Effector CD8-positive, alpha-beta T cell (primary cell): ENCODE measurements at places on chromosomes 11 and 22.

- no peak for DNase-seq
Measured at GRCh38 chr11:67273260-67273990, 7.2 kb downstream of the GRK2 start.

DNA sequence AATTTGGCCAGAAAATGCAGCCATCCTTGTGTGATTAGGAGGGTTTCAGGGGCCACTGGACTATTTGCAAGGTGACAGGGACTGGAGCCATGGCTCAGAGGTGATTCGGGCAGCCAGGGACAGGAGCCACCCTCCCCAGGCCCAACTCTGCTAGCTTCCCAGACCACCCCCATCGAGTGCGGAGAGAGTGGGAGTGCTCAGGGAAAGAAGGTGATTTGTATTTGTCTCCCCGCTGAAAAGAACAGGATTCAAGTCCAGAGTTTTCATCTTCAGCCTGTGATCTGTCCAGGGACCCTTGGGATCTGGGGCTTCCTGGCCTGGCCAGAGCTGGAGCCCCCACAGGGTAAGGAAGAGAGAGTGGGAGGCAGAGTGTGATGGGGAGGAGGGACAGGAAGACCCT is 22.4 kb upstream of the TEF start:
- no peak for DNase-seq

DNA sequence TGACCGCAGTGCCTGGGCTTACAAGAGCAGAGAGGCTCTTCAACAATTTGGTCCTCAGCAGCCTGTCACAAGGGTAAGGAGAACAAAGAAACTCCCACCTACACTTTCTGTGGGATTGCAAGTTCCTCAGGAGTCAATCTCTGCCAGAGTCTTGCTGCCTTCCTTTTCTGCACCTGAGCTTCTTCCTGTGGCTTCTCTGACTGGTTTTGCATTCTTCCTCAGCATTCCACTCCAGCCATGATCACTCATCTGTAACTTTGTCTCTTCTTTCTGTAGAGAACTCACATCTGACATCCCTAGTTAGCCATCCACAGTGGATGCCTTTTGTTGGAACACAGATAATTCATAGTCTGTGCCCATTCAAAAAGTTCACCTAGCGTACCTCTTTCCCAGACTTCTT is 14.2 kb upstream of the OR6A2 start:
- DNase-seq = no peak

GRCh38 chr11:116579031-116579653 is 193.6 kb downstream of the BUD13 start:
- no peak for DNase-seq

DNA sequence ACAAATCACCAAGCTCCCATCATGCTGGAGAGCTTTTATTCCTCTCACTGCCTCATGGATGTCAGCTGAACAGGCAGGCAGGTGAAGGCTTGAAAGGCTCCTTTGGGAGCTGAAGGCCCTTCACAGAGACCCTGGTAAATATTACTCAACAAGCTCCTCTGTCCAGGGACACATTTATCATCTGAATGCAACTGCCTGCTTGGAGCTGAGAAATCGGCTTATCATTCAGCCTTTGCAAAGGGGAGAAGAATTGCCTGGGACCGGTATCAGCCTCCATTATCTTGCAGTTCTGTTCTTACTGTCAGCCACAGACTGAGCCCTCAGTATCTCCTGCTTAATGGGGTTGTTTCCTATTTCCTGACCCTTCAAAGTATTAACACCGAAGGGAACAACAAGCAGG is 113.8 kb upstream of the PITPNB start:
- DNase-seq = no peak

DNA sequence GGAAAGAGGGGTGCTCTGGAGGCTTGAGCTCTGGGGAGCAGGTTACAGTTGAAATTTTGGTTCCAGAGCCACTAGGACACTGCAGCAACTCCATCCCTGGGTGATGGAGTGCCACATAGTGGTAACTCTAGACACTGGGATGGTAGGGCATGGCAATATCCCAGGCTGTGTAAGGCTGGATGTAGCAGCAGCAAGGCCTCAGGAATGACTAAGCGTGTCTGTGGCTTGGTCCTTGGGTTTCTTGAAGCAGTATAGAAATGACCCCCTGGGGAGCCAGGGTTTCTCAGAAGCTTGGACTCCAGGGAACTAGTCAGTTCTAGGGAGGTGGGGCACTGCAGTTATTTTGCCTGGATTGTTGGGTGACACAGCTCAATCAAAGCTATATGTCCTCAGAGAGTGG is 8.1 kb downstream of the MS4A4A start:
- DNase-seq = no peak

- no peak for DNase-seq
Measured at GRCh38 chr11:71244116-71244810, 8.1 kb downstream of the SHANK2 start.

DNA sequence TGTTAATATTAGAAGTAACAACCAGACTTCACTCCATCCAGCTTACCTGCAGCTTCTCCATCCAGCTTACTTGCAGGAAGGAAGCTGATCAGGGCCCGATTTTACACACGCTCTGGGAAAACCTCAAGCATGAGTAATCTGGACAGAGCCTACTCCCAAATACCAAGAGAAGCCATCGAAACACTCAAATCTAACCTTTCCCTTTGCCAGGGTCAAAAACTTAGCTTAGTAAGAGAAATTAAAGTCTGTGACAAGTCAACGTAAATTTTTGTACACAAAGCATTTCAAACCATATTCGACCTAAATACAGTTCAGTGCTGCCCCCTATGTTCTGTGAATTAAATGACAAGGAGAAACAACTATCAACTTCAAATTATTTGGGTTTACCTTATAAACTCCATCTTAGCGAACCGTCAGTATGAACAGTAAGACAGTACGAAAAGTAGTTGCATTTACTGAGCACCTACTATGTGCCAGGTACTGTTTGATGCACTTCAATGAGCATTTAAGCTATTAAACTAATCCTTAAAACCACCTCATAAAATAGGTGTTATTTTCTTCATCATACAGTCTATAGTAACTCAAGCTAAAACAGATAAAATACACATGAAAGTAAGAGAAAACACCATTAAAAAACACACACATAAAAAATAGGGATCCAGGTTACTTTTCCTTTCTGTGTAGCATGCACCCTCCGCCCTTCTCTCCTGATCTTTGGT is 36.9 kb downstream of the ARFGAP3 start:
- DNase-seq = no peak

DNA sequence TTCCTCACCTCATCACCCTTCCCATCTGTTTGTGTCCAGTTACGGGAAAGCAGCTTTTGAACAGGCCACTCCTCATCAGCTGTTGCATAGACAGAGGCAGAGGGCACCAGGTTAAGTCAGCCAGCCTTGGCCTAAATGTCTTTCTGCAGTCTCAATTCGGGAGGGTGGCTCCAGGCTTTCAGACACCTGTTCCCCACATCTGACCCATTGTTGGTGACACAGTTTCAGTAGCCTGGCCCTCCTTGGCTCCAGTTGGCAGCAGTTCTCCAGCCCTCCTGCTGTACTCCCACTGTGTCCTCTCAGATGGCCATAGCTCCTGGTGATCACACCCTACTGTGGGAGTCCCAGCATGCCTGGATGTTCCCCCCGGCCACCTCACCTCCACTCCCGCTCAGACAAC is 70.8 kb upstream of the MYOD1 start:
- no peak for DNase-seq

DNA sequence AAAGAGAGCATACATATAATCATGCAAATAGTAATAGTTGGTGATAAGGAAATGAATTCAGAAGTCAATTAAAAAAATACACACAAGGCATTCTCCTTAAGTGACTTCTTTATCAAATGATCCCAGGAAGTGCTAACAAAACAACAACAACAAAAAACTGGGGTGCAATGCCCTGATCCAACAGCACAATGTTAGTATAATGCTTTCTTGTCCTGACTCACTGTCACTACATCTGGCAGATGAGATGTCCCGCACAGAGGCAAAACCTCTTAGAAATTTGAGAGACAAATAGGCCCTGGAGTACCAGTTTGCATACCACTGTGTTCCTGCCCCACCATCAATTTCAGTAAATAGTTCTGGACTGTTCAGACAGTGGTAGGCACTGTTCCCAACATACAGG is 11.0 kb upstream of the AMBRA1 start:
- no peak for DNase-seq

- no peak for DNase-seq
Measured at GRCh38 chr11:1543606-1544263, 28.3 kb downstream of the DUSP8 start.

DNA sequence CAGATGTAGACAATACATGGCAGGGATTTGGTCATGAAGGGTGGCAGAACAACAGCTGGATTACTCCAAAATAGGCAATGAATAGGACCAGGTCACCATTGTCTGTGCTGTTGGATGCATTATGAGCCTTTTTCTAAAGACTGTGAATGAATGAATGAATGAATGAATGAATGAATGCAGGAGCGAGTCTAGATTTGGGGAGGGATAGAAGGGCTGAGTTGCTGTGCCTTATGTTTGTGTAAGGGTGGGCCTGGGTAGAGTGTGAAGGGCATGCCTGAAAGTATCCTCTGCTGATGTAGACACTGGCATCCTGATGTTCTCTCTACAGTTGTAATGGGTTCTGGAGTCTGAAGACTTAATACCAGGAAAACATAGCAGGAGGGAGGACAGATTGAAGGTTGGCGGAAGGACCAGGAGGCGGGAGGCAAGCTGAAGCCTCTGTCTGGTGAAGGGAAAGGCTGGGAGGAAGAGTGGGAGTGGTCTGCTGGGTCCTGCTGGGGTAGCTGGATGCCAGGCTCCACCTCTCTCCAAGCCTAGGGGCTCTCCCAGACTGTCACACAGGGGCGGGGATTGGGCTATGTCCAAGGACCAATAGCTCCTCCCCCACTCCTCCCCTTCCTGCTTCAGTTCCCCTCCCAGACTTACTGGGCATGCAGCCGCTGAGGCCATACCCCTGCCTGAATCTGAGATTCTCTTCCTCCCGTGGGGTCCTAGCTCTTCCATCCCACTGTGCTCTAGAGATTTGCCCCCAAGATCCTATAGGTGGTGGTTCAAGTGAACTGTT is 4.8 kb downstream of the TRIM3 start:
- DNase-seq = no peak

DNA sequence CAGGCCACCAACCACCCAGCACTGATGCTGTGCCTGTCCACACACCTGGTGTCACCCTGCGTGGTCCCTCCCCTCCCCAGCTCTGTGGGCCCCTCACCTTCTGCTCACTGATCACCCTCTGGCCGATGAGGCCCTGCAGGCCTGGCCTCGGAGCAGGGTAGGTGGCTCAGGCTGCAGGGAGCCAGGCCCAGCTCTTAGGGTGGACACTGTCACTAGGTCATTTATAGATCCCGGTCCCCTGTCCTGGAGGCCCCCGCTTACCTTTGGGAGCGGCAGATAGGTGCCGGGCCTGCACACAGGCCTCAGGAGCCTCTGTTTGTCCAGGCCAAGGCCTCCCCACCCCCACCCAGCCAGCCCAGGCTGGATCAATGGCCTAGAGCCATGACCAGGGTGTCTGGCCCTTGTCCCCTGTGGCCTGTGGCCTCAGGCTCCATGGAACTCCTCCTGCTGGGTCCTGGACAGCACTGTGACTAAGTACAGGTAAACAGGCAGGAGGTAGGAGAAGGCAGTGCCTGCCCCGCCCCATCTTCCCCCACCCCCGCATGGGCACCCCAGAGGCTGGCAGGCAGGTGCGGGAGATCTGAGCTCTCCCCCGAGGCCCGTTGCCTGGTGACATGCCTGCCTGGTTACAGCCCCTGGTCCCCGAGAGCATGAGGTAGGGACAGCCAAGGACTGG is at the start of gene TMPRSS6:
Gene TMPRSS6 (minus strand): TSS at position 472 of the 676 bp plus-strand sequence. CDS start 6,296 bp downstream, outside the sequence.
- no peak for DNase-seq

GRCh38 chr11:115974703-115975102 is 470.5 kb upstream of the CADM1 start:
- no peak for DNase-seq

DNA sequence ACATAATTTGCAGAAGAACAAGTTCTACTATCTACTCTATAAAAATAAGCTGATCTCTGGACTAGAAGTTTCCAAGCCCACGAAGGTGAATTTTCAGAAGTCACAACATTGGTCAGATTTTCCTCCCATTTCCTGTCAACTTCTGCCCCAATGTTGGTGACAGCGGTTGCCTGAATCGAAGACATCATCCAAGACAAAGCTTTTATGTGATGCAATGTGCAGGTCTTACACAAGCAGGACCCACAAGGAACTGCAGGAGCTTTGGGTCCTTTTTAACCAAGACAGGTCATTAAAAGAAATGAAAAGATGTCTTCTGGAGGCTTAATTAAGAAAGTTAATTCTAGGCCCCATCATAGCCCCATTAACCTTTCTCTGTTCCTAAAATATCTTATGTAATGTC is 125.6 kb upstream of the BLID start:
- DNase-seq = no peak

DNA sequence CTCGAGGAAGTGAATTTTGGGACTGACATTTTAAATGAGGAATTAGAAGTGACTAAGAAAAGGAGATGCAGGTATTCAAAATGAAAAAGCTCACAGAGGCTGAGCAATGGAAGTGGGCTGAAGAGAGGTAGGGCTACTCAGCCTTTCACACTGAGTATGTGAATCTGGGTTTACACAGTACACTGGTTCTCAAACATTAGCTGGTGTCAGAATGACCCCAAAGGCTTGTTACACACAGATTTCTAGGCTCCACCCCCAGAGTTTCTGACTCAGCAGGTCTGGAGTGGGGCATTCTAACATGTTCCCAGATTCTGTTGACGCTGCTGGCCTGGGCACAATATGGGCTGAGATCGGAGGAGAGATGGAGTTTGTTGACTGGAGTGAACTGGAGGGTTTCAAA is 32.8 kb downstream of the CADM1 start:
- DNase-seq = no peak

DNA sequence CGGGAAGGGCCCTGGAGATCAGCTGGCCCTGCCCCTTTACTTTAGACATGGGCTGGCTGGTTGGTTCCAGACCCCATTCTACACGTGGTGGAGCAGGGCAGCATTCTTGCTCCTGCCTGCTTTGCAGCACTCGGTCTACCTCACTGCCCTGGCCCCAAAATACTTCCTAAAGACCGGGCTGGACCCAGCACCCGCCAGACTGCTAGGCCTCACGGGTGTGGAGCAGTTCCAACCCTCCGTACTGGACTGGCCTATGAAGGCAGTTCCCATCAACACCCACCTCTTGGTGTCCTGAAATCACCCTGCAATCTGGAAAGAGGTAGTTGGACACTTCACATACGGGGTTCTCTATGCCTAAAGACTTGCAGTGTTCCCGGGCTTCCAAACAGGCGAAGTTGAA is 6.4 kb downstream of the MCAT start:
- no peak for DNase-seq

- no peak for DNase-seq
Measured at GRCh38 chr22:22037740-22038139, 55.2 kb upstream of the TOP3B start.

GRCh38 chr22:48249713-48250268 is 1487.3 kb downstream of the TBC1D22A start:
- DNase-seq = no peak
